ENCODE measurements at places on chromosomes 6 and 20. TPM values are rescaled to one million over a fixed set of nuclear protein-coding genes. Genes with fewer than 3 reads are reported as not detected.

GRCh38 chr6:44642349-44642748 lies 254.8 kb downstream of the CDC5L start:
- H3K36me3 ChIP-seq: no peaks in the 10 kb centered on the region
- no peak overlapping the region for H3K4me3 ChIP-seq
- H3K27me3 ChIP-seq: no peaks in the 10 kb centered on the region
- H3K27ac ChIP-seq: no peak overlapping the region

- H3K36me3 ChIP-seq: no peaks in the 10 kb centered on the region
- no peak for DNase-seq
- H3K27ac ChIP-seq: peak overlapping the region; percentile 16
- H3K4me3 ChIP-seq: no peak overlapping the region
Measured at GRCh38 chr6:74879234-74879633, 326.6 kb downstream of the COL12A1 start.

GRCh38 chr20:58481481-58482021 lies 33.6 kb downstream of the APCDD1L start:
- no peak overlapping the region for H3K27ac ChIP-seq
- no peaks in the 10 kb centered on the region for H3K36me3 ChIP-seq
- no peaks in the 10 kb centered on the region for H3K4me1 ChIP-seq
- H3K27me3 ChIP-seq: no peaks in the 10 kb centered on the region

GRCh38 chr6:33742837-33743236 lies 3.9 kb downstream of the IP6K3 start:
- DNase-seq: no peak
- H3K36me3 ChIP-seq: peaks cover 21% of the 10 kb centered on the region
- H3K4me1 ChIP-seq: no peaks in the 10 kb centered on the region
- H3K4me3 ChIP-seq: no peak overlapping the region
- no peaks in the 10 kb centered on the region for H3K27me3 ChIP-seq

GRCh38 chr20:24032400-24032898 lies 43.9 kb upstream of the GGTLC1 start:
- H3K4me3 ChIP-seq: no peak overlapping the region
- H3K4me1 ChIP-seq: no peaks in the 10 kb centered on the region
- H3K27me3 ChIP-seq: no peaks in the 10 kb centered on the region
- no peak overlapping the region for H3K27ac ChIP-seq
- DNase-seq: no peak
- H3K36me3 ChIP-seq: no peaks in the 10 kb centered on the region

DNA sequence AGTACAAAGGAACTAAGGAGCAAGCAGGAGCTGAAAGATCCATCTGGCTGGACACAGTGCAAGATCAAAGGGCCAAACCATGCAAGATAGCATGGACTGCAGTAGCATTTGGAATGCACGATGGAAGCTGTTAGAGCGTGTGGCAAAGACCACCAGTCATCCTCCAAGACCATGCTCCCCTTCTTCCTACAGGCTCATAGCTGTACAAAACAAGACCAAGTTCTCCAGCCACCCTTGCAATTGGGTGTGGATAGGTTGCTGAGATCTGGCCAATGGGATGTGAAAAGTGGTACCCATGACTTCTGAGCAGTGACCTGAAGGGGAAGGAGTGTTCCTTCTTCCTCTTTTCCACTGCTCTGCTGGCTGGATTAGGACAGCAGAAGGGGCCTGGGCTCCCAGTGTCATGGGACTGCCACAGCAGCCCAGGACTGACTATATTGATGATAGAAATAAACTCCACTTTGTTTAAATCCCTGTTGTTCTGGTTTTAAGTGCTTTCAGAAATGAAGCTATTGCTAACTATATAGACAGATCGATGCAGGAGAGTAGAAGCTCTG lies 64.9 kb downstream of the SLC22A23 start:
- DNase-seq: no peak
- peaks cover 5% of the 10 kb centered on the region for H3K4me1 ChIP-seq
- H3K36me3 ChIP-seq: no peaks in the 10 kb centered on the region
- H3K4me3 ChIP-seq: no peak overlapping the region

- no peaks in the 10 kb centered on the region for H3K27me3 ChIP-seq
- DNase-seq: no peak
- no peak overlapping the region for H3K27ac ChIP-seq
- no peaks in the 10 kb centered on the region for H3K36me3 ChIP-seq
- no peaks in the 10 kb centered on the region for H3K4me1 ChIP-seq
- no peak overlapping the region for H3K4me3 ChIP-seq
Measured at GRCh38 chr6:21181866-21182265, 411.7 kb upstream of the SOX4 start.

DNA sequence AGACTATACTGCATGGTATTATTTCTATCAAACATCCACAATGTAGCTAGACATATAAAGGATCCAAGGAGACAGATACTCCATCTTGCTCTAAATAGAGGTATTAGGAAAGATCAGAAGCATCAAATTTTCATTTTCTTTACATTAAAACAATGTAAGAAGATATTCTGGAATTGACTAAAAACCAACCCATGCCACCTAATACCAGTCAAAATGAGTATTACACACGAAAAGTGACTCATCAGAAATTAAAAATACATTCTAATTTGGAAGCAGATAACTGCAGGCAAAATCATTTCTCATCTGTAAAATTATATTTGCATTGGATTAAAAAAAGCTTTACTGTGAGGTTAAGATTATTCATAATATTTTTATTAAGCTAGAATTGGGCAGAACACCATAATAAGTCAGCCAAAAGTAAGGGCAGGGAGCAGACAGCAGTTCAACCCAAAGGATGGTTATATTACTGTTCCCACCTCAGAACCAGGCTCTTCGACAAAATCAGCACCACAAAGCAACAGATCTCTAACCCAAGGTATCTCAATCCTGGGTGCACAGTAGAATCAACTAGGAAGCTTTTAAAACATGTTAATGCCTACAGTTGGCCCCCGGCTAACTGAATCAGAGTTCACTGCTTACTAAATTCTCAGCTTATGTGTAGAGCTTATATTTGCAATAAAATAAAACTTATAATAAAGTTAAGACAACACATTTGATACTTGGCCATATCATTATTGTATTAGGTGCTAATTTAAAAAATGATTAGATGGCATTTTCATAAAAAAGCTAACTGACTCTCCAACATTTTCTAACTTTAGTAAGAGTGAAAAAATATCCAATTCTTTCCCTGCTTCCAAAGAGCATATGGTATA lies 35.2 kb downstream of the SAMD3 start:
- no peaks in the 10 kb centered on the region for H3K36me3 ChIP-seq
- H3K27me3 ChIP-seq: no peaks in the 10 kb centered on the region
- DNase-seq: no peak
- H3K4me3 ChIP-seq: no peak overlapping the region
- no peaks in the 10 kb centered on the region for H3K4me1 ChIP-seq

GRCh38 chr6:63245420-63245819 lies 34.2 kb downstream of the FKBP1C start:
- H3K27me3 ChIP-seq: no peaks in the 10 kb centered on the region
- H3K36me3 ChIP-seq: no peaks in the 10 kb centered on the region
- H3K27ac ChIP-seq: no peak overlapping the region
- H3K4me1 ChIP-seq: no peaks in the 10 kb centered on the region
- no peak overlapping the region for H3K4me3 ChIP-seq

DNA sequence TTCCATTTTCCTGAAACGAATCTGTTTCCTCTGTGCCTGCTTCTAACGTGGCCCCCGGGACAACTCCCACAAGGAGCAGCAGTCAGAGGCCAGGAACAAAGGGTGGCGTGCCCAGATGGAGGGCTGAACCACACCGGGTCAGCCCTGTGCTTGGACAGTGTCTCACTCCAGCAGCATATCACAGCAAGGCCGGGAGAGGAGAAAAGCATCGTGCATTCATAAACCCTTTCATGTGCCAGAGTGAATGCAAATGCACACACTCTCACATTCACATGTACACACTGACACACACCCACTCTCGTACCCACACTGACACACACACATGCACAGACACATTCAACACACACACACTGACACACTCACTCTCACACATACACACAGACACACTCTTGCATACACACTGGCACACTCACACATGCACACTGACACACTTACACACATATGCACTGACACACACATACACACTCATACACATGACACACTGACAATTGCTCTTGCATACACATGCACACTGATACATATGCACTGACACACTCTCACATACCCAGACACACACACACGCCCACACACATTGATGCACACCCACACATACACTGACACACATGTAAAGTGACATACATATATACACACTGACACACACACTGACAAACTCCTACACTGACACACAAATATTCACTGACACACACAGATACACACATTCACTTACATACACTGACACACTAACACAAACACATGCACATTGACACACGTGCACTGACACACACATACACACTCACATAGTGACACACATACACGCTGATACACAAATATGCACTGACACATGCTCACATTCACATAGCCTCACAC lies 237.0 kb downstream of the LRFN2 start:
- DNase-seq: peak; percentile 36
- no peak overlapping the region for H3K4me3 ChIP-seq
- H3K36me3 ChIP-seq: no peaks in the 10 kb centered on the region
- H3K4me1 ChIP-seq: no peaks in the 10 kb centered on the region
- H3K27ac ChIP-seq: no peak overlapping the region

GRCh38 chr6:35640017-35640664 lies 48.6 kb downstream of the FKBP5 start:
- peaks cover 98% of the 10 kb centered on the region for H3K36me3 ChIP-seq
- H3K4me1 ChIP-seq: peaks cover 4% of the 10 kb centered on the region
- H3K27ac ChIP-seq: no peak overlapping the region

- H3K4me3 ChIP-seq: no peak overlapping the region
- no peaks in the 10 kb centered on the region for H3K36me3 ChIP-seq
- no peaks in the 10 kb centered on the region for H3K4me1 ChIP-seq
- H3K27me3 ChIP-seq: no peaks in the 10 kb centered on the region
Measured at GRCh38 chr6:28565823-28566526, 40.3 kb downstream of the GPX5 start.

DNA sequence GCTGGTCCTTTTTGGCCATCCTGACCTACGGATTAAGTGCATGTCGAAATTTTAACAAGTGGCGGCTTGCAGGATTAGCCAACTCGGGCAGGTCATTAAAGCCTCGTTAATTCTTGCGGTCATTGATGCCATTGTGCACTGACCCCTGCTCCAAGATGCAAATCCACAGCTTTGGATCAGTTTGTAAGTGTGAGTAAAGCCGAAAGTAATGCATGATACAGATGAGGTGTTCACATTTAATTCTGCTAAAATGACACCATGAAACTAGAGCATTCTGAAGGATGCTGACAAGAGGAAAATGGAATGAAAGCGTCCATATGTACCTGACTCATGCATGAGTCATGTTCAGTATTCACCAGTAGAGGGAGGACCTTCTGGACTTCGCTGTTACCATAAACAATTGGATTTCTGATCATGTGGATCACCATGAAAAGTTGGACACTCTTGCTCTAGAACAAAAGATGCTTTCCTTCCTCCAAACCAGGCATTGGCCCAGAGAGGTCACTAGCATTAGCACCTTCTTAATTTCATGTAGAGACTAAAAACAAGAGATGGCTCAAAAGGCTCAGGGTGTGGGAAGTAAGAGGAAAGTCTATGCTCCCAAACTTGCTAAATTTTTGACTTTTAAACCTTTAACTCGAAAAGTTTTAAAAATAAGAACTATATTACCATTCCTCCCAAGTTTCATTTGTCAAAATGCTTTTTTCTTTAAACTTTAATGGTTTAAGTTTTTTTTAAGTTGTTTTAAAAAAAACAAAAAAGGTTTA lies 48.0 kb downstream of the MUC22 start:
- H3K4me3 ChIP-seq: no peak overlapping the region
- H3K27me3 ChIP-seq: no peaks in the 10 kb centered on the region
- DNase-seq: no peak
- H3K4me1 ChIP-seq: no peaks in the 10 kb centered on the region
- no peaks in the 10 kb centered on the region for H3K36me3 ChIP-seq

DNA sequence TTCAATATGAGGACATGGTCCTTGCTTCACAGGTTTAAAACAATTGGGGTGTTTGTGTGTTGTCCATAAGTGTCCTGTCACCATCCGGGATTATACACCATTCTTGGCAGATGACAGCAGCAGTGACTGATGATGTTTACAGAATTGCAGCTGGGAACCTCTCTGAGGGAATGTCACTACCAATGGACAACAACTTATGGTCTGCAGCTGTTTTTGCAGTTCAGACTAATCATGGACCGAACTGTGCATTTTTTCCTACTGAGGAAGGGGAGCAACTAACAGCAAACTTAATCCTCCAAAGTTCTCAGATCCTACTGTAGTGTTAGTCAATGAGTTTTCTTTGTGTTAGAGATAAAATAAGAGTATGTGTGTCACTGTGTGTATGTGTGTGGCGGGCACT lies 26.0 kb downstream of the FAM229B start:
- DNase-seq: no peak
- H3K36me3 ChIP-seq: peaks cover 52% of the 10 kb centered on the region
- peaks cover 11% of the 10 kb centered on the region for H3K4me1 ChIP-seq
- no peak overlapping the region for H3K4me3 ChIP-seq
- H3K27ac ChIP-seq: no peak overlapping the region

DNA sequence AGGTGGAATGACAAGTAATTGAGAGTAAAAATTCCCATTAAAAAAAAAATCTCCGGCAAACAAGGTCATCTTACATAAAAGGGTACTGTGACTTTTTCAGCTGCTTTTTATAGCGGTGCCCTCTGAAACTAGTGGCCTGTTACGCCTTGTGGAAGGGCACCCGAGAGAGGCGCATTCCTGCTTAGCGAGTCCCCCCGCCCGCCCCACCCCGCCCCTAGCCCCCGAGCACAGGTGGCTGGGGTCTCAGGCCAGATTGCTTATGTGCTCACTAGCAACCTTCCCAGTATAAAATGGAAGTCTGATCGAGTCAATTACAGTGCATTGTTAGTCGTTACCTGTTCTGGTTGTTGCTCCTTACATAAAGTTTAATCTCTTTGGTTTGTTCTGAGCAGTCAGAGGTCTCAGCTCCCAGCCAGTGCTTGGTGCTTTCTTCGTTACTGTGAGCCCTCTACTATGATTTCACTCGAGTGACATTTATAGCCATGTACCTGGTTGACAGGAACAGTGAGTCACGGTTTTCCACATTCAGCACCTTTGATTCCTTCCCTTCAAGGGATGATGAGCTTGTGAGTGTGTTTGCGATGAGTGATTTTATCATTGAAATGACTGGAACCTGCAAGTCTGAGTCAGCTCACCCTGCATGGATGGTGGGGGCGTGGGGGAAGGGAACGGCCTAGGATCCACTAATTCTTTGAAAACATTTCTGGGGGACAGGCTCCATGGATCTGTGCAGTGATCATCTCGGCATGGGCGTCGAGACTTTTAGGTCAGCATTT lies 47.6 kb downstream of the ZDHHC14 start:
- H3K4me1 ChIP-seq: peaks cover 69% of the 10 kb centered on the region
- no peaks in the 10 kb centered on the region for H3K27me3 ChIP-seq
- DNase-seq: no peak

CAPN11 gene
- 0.44 TPM for total RNA-seq

BMP7 gene
- 15.1 TPM for total RNA-seq

CDH4 gene
- total RNA-seq: 0.07 TPM

BPIFB4 gene
- not detected for total RNA-seq

C6orf118 gene
- not detected for total RNA-seq

SLC44A4 gene
- total RNA-seq: not detected

TXLNB gene
- 132 TPM for total RNA-seq

GCNT2 gene
- total RNA-seq: 3.3 TPM

PLA2G7 gene
- total RNA-seq: 0.63 TPM

MATN4 gene
- not detected for total RNA-seq

PTCRA gene
- not detected for total RNA-seq

All from right atrium auricular region (tissue), 2 donors.